Thoracic aorta endothelial cell (primary cell): ENCODE measurements at places on chromosomes 13 and 19. TPM values are rescaled to one million over a fixed set of nuclear protein-coding genes. Genes with fewer than 3 reads are reported as not detected.

The MYH14 gene
- total RNA-seq = not detected in 2 replicates

The TRAPPC2B gene
- total RNA-seq = 4.5 and 9.3 TPM in 2 replicates

The ZNF418 gene
- total RNA-seq = 2.4 and 5.5 TPM in 2 replicates

The FBXO27 gene
- total RNA-seq = 1.7 and 2.4 TPM in 2 replicates

The PCDH8 gene
- total RNA-seq = not detected in 2 replicates

The C2CD4C gene
- 0.13 and 0.29 TPM in 2 replicates for total RNA-seq

The SIGLEC10 gene
- total RNA-seq = not detected in 2 replicates

The C19orf18 gene
- total RNA-seq = 0.13 TPM in 1 of 2 replicates, not detected in the other

The SMIM44 gene
- not detected in 2 replicates for total RNA-seq

The ZNF729 gene
- not detected in 2 replicates for total RNA-seq

The PGLYRP1 gene
- total RNA-seq = not detected in 2 replicates

The RYR1 gene
- under 0.01 TPM in 1 of 2 replicates, not detected in the other for total RNA-seq

The CTU1 gene
- 4.3 and 5.0 TPM in 2 replicates for total RNA-seq

The JSRP1 gene
- not detected in 2 replicates for total RNA-seq

The ZNF776 gene
- total RNA-seq = 13.4 and 17.6 TPM in 2 replicates

The CCNA1 gene
- total RNA-seq = 34.8 and 70.5 TPM in 2 replicates
